Stomach (tissue), 19 donors: ENCODE measurements at places on chromosomes 2 and 18. TPM values are rescaled to one million over a fixed set of nuclear protein-coding genes. Genes with fewer than 3 reads are reported as not detected.
A peak's percentile ranks its signal among the peaks of the same experiment; 100 is the strongest.

- H3K27ac ChIP-seq, result no peak overlapping the region
- no peak overlapping the region for H3K4me3 ChIP-seq
- no peaks in the 10 kb centered on the region for H3K27me3 ChIP-seq
- peaks cover 31% of the 10 kb centered on the region for H3K4me1 ChIP-seq
Measured at GRCh38 chr18:23462876-23463275, 9.8 kb downstream of the RIOK3 start.

DNA sequence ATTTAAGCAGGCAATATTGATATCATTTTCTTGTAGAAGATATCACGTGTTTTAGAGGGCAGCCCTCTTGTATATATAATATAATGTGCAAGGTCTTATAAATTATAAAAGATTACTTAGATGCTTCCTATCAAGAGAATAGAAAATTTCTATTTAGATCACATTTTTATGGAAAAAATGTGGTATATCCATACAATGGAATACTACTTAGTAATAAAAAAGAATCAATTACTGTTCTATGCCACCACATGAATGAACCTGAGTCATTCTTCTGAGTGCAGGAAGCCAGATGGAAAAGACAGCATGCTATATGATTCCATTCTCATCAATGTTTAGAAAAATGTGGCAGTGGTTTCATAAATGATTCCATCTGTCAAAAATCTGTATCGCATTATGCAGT is 23.6 kb downstream of the CYP27C1 start:
- DNase-seq, result no peak
- no peaks in the 10 kb centered on the region for H3K4me1 ChIP-seq
- H3K27me3 ChIP-seq, result no peaks in the 10 kb centered on the region
- H3K36me3 ChIP-seq, result no peaks in the 10 kb centered on the region
- H3K27ac ChIP-seq, result no peak overlapping the region
- no peak overlapping the region for H3K4me3 ChIP-seq

- H3K36me3 ChIP-seq, result peaks cover 30% of the 10 kb centered on the region
- no peaks in the 10 kb centered on the region for H3K4me1 ChIP-seq
- H3K27ac ChIP-seq, result no peak overlapping the region
- no peak overlapping the region for H3K4me3 ChIP-seq
- H3K27me3 ChIP-seq, result no peaks in the 10 kb centered on the region
- no peak for DNase-seq
Measured at GRCh38 chr18:58726671-58727070, 55.4 kb downstream of the MALT1 start.

Gene VWA3B
- not detected for total RNA-seq

GRCh38 chr2:166499281-166499680 is 5.2 kb upstream of the SCN7A start:
- H3K27ac ChIP-seq, result no peak overlapping the region
- H3K4me1 ChIP-seq, result no peaks in the 10 kb centered on the region
- DNase-seq, result no peak
- H3K27me3 ChIP-seq, result no peaks in the 10 kb centered on the region
- H3K36me3 ChIP-seq, result no peaks in the 10 kb centered on the region

DNA sequence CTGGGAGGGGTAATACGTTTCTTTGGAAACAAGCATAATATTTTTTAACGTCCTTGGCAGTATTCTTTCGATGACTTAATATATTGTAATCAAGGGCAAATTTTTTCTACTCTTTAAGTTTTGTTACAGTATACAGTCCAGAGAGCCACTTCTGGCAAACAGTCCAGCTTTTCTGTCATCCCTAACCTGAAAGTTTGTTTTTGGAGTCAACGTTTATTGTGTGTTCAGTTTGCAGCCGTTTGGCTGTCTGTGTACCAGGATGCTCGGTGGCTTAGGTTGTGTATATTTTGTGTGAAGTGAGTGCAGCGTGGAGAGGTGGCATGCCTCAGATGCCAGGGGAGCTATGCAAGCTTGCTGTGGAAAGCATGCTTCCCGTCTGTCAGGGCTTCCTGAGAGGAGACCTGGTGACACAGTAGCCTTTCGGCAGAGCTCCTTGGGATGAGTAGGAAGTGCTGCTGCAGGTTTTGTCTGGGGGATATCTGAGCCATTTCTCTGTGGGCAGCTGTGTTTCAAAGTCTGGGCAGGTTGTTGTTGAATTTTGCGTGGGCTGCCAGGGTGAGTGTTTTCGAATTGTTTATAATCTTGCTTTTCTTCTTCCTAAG is 14.7 kb downstream of the MAP3K20 start:
- H3K27ac ChIP-seq, result peak overlapping the region; percentile 79
- DNase-seq, result no peak
- no peaks in the 10 kb centered on the region for H3K27me3 ChIP-seq
- H3K4me1 ChIP-seq, result peaks cover 61% of the 10 kb centered on the region

Gene LAMA1
- total RNA-seq, result 1.7 TPM

Gene EVX2
- total RNA-seq, result not detected

DNA sequence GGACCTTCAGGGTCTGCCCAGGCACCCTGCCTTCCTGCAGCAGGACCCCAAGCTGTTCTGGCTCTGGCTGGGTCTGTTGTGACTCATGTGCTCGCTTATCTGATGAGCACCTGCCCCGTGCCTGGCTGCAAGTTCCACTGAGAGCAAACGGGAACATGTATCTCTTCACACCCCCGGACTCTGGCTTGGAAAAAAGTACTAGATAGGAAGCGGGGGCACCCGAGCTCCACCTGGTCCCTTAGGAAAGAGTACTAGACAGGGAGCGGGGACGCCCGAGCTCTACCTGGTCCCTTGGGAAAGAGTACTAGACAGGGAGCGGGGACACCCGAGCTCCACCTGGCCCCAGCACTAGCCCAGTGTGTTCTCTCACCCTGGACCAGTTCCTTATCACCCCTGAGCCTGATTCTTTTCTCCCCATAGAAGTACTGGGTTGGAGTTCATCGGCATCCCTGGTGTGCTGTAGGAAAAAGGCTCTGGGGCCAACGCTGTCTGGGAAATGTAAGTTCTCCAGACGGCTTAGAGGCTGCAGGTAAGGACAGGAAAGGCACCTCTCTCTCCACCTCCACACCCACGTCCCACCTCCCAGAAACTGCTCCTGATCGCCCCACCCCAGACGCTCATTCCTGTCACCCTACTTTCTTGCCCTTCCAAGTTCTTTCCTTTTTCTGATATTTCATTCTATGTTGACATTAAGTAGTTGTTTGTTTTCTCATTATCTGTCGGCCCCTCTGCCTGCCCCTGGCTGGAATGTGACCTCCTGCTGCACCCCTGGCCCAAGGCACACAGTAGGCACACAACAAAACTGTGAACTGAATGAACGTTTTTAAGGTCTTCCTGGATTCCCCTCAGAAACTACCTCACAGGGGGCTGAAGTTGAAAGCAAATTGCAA is 40.2 kb downstream of the HDAC4 start:
- no peak overlapping the region for H3K27ac ChIP-seq
- no peaks in the 10 kb centered on the region for H3K27me3 ChIP-seq
- DNase-seq, result no peak
- peaks cover 7% of the 10 kb centered on the region for H3K4me1 ChIP-seq
- H3K4me3 ChIP-seq, result no peak overlapping the region

DNA sequence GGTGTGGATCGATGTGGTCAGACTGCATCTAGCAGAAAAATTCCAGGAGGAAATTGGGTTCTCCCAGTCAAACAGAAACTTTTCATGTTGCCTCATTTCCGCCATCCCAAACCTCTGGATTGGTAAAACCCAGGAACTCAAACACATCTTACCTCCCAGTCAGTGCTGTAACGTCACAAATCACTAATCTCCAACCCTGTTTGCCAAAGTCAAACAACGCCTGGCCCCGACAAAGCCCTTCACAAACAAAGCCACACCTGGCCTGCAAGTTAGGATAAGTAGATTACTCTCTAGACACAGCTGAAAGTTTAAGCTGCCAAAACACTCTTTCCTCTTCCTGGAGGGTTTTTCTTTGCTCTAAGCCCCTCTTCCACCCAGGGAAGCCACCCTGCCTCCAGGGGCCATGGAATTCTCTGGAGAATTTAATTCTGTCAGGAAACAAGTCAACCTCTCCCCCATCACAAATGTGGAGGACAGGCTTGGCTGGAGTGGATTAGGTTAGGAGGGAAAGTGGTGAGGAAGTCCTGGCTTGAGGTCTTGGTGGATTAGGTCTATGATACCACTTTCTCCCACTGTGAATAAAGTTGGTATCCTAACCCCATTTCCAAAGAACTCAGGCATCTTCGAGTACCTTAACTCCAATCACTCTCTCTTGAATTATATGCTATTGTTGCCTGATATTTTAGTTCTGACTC is 86.7 kb downstream of the LYPD6B start:
- peaks cover 38% of the 10 kb centered on the region for H3K4me1 ChIP-seq
- H3K36me3 ChIP-seq, result no peaks in the 10 kb centered on the region
- peak; percentile 90 for DNase-seq
- no peak overlapping the region for H3K4me3 ChIP-seq

- no peaks in the 10 kb centered on the region for H3K27me3 ChIP-seq
- H3K27ac ChIP-seq, result peak overlapping the region; percentile 78
- peak overlapping the region; percentile 19 for H3K4me3 ChIP-seq
- peak; percentile 79 for DNase-seq
Measured at GRCh38 chr18:58247363-58247834, 203.4 kb downstream of the NEDD4L start.

Gene TMEM163
- 13.8 TPM for total RNA-seq

GRCh38 chr2:38065502-38066135 is 10.3 kb downstream of the CYP1B1 start:
- H3K27ac ChIP-seq, result no peak overlapping the region
- no peak overlapping the region for H3K4me3 ChIP-seq
- DNase-seq, result no peak
- no peaks in the 10 kb centered on the region for H3K27me3 ChIP-seq
- H3K4me1 ChIP-seq, result peaks cover 8% of the 10 kb centered on the region
- peaks cover 4% of the 10 kb centered on the region for H3K36me3 ChIP-seq

Gene DSG1
- total RNA-seq, result not detected

- H3K36me3 ChIP-seq, result no peaks in the 10 kb centered on the region
- no peak for DNase-seq
- H3K27me3 ChIP-seq, result no peaks in the 10 kb centered on the region
- no peak overlapping the region for H3K27ac ChIP-seq
- H3K4me1 ChIP-seq, result peaks cover 7% of the 10 kb centered on the region
- no peak overlapping the region for H3K4me3 ChIP-seq
Measured at GRCh38 chr2:75047992-75048625, 89.7 kb downstream of the POLE4 start.

GRCh38 chr2:103875131-103875530 is 978.8 kb upstream of the POU3F3 start:
- H3K4me1 ChIP-seq, result no peaks in the 10 kb centered on the region
- H3K27me3 ChIP-seq, result no peaks in the 10 kb centered on the region
- H3K4me3 ChIP-seq, result no peak overlapping the region
- no peak for DNase-seq
- no peak overlapping the region for H3K27ac ChIP-seq
- no peaks in the 10 kb centered on the region for H3K36me3 ChIP-seq

DNA sequence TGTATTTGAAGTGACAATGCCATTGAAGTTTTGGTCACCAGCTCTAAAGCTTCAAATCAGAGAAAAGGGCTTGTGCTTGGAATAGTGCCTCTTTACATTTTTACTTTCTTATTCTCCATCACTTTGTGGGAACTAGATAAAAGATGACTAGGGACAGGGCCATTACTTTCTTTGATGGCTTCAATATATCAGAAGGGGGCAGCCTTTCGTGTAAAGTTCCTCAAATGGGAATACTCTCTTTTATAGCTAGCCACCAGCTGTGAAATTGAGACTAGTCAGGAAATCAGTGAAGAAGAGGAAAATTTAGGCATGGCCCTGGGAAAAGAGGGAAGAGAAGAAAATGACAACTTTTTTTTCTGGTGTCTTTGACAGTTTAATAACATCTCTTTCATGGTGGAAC is 242.5 kb downstream of the DCC start:
- no peaks in the 10 kb centered on the region for H3K36me3 ChIP-seq
- no peak overlapping the region for H3K4me3 ChIP-seq
- H3K4me1 ChIP-seq, result no peaks in the 10 kb centered on the region
- DNase-seq, result no peak
- no peaks in the 10 kb centered on the region for H3K27me3 ChIP-seq

- no peaks in the 10 kb centered on the region for H3K36me3 ChIP-seq
- no peaks in the 10 kb centered on the region for H3K4me1 ChIP-seq
- H3K27me3 ChIP-seq, result no peaks in the 10 kb centered on the region
- H3K27ac ChIP-seq, result no peak overlapping the region
Measured at GRCh38 chr18:5585653-5586052, 41.9 kb upstream of the EPB41L3 start.

Gene RFTN2
- 0.58 TPM for total RNA-seq

Gene POTEE
- total RNA-seq, result not detected

- H3K4me1 ChIP-seq, result no peaks in the 10 kb centered on the region
- H3K36me3 ChIP-seq, result no peaks in the 10 kb centered on the region
- no peak overlapping the region for H3K27ac ChIP-seq
- no peak overlapping the region for H3K4me3 ChIP-seq
Measured at GRCh38 chr2:49207204-49207603, 52.9 kb upstream of the FSHR start.

- no peaks in the 10 kb centered on the region for H3K36me3 ChIP-seq
- no peak overlapping the region for H3K27ac ChIP-seq
- no peaks in the 10 kb centered on the region for H3K27me3 ChIP-seq
- H3K4me3 ChIP-seq, result no peak overlapping the region
Measured at GRCh38 chr2:41720331-41721251, 327.2 kb upstream of the PKDCC start.

Gene LYG2
- not detected for total RNA-seq

GRCh38 chr2:223932816-223933800 is 12.0 kb downstream of the WDFY1 start:
- no peak overlapping the region for H3K4me3 ChIP-seq
- DNase-seq, result no peak
- no peaks in the 10 kb centered on the region for H3K36me3 ChIP-seq
- peaks cover 78% of the 10 kb centered on the region for H3K4me1 ChIP-seq
- H3K27ac ChIP-seq, result no peak overlapping the region

Gene SIX3
- not detected for total RNA-seq

DNA sequence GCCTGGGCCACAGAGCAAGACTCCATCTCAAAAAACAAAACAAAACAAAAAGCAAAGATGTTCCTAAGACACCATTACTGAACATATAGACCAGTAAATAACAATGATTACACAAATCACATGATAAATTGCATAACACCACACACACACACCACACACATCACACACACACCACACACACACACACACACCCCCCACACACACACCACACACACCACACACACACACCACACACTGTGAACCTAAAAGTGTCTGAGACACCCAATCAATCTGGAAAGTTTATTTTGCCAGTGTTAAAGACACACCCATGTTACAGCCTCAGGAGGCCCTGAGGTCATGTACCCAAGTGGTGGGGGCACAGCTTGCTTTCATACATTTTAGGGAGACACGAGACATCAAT is 62.6 kb upstream of the ASAP2 start:
- peaks cover 21% of the 10 kb centered on the region for H3K4me1 ChIP-seq
- no peaks in the 10 kb centered on the region for H3K36me3 ChIP-seq
- no peak overlapping the region for H3K4me3 ChIP-seq
- H3K27me3 ChIP-seq, result no peaks in the 10 kb centered on the region
